ENCODE measurements at places on chromosomes 3 and 15.

DNA sequence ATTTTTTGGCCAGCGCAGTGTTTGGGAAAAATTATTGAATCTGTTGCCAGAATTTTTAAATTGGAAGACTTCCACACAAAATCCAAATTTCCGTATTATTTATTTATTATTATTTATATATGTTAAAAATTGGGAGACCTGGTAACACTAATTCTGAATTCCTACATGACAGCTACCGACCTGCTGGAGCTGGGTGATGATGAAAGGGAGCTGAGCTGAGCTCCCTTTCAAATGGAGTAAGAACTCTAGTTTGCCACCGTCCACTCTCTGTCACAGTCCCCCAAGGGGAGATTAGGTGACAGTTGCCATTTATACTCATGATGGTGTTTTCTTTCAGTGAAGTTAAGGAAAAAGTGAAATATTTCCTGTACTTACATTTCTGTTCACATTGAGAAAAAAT is 1.4 kb downstream of the CRTC3 start:
- no peak for DNase-seq

DNA sequence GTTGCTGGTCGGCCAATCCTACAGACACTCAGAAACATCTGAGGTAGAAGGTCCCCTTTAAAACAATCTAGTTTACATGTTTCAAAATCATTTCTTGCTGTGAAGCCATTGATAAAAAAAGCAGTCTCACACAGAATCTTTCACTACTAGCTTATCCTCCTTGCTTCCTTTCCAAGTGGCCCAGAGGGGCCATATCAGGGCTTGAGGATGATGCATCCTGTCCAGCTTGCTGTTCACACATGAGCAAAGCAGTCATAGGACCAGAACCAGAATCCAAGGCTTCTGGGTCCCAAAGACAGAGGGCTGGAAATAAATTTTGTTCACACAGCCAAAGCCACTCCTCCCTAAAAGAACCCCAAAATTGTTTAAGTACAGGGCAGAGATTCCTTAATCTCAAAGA is 9.2 kb upstream of the LYZL4 start:
- DNase-seq: no peak

DNA sequence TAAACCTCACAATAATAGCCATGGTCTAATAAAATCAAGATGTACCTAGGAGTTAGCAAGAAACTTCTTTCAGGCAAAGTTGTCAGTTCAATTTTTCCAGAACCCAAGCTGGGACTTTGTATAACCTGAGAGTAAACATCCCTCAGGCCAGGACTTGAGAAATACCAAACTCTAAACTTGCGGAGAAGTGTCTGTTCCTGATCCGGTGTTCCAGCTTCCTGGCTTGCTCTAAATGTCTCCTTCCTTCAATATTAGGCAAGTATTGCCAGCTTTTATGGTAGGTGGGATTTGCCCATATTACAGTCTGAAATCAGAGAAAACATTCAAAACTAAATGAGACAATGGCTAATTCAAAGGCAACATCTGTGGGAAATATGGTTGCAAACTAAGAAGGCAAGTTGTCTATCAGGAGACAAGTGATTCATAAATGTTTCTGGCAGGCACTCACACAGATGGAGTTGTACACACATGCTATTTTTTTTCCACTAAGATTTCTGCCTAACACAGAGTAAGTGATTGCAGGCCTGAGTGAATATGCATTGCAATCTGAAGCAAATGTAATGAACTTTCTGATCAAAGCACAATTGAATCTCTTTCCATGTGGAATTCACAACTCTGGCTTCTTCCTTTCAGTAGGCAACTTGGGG is 88.3 kb upstream of the COL8A1 start:
- DNase-seq: no peak

DNA sequence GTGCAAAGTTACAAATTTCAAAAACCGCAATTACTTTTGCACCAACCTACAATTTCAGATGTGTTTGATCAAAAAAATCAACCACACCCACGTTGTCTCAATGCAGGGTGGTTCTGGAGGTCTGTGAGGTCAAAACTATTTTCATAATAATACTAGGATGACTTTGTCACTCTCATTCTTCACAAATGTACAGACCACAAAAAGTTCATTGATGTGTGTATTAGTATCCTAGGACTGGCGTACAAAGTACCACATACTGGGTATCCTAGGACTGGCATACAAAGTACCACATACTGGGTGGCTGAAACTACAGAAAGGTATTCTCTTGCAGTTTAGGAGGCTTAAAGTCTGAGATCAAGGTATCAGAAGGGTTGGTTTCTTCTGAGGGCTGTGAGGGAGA is 13.0 kb downstream of the SUCLG2 start:
- no peak for DNase-seq

- DNase-seq: no peak
Measured at GRCh38 chr15:38367476-38367875, 86.5 kb upstream of the FAM98B start.

- no peak for DNase-seq
Measured at GRCh38 chr15:42502477-42502876, 7.0 kb downstream of the SNAP23 start.

GRCh38 chr3:139332092-139332491 is 11.7 kb upstream of the MRPS22 start:
- DNase-seq: no peak

All from stimulated activated CD4-positive, alpha-beta T cell treated with anti-CD3 and anti-CD28 coated beads, Interleukin-1b, Interleukin-23, amount 100 ng/mL, for 1 hour (primary cell).